NCI-H2171 (cell line): ENCODE measurements at places on chromosomes 16 and 17.
A peak's percentile ranks its signal among the peaks of the same experiment; 100 is the strongest.

- DNase-seq, result peak; percentile 62
Measured at GRCh38 chr17:3535253-3535995, 22.2 kb downstream of the TRPV3 start.

GRCh38 chr17:21375162-21375560, 996 bp upstream of the KCNJ12 start:
- no peak for DNase-seq

DNA sequence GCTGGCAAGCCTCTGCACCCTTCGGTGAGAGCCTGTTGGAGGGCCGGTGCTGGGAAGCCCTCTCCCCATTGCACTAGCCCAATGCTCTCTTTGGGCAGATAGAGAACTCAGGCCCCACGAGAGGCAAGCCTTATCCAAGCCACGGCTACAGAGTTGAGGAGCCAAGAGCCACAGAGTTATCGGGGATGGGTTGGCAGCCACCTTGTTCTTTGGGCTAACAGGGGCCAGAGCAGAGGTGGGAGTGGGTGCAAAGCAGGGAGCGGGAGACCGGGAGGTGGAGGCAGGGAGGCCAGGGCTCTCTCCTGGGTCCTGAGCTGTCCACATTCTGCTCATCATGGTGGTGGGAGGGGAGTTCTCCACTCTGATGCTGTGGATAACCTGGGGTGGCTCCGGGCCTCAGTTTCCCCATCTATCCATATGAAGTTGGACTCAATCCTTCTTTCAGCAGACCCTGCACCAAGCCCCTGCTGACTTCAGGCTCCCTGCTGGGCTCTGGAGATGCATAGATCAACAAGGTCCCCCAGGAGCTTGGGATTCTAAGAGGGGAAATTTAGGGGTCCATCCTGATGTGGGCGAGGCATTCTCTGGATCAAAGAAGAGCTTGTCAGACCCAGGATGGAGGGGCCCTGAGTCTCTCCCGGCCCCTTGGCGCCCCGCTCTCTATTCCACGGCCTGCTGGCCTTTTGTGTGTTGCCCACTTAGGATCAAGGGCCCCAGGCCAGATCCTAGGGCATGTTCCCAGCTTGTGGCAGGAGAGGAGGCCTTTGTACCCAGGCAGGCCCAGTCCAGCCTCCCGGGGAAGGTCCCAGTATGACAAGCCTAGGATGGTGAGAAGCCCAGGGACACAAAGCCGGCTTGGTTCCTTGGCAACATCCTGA, 557 bp upstream of the CX3CL1 start:
- DNase-seq, result no peak

GRCh38 chr16:25051406-25052150, 36.4 kb upstream of the ARHGAP17 start:
- no peak for DNase-seq

- no peak for DNase-seq
Measured at GRCh38 chr16:27960619-27961295, 102.8 kb downstream of the GSG1L start.

DNA sequence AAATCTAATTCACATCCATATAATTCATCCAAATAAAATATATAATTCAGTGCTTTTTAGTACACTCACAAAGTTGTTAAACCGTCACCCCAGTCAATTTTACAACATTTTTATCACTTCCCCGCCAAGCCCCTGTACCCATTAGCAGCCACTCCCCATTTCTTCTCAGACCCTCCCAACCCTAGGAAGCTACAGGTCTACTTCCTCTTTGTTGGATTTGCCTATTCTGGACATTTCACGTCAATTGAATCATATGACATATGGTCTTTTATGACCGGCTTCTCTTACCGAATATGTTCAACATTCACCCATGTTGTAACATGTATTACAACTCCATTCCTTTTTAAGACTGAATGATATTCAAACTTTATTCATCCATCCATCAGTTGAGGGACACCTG, 19.9 kb upstream of the MLKL start:
- no peak for DNase-seq

DNA sequence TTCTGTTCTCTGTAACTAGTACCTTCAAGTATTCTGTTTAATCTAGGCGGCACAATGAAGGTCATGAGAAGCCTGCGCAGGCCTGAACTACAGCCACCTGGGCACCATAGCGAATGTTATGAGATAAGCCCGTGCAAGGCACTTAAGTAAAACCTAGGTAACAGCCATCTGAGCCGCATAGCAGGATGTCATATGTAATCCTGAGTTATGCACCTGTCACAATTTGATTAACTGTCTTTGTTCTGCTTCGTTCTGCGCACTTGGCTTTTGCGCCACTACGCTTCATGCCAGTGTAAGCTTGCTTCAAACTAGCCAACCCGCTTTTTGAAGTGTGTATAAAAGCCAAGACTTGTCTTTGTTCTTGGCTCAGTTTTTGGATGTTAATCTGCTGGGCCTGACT, 449.8 kb downstream of the KCNJ18 start:
- DNase-seq, result no peak

GRCh38 chr17:72699545-72699944, 392.9 kb downstream of the SLC39A11 start:
- no peak for DNase-seq

DNA sequence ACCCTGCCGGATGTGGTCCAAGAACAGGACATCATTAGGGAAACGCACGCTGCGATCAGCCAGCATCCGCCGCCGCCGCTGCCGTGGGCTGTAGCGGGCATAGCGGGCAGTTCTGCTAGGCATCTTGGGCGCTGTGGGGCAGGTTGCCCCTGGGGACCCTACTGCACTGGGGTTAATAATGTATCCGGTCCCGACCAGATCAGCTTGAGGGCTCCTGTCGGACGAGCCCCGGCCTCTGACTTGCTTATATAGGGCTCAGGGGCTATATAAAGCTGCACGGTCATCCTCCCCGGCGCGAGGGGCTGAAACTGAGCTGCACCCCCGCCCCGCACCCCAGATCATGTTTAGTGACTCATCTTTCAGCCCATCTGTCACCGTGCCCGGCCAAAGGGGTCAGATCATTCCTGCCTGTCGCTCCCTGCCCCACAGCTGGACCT, at the start of gene PPP1R27:
Gene PPP1R27, minus strand, starts transcription at position 220 of the 437 bp plus-strand sequence. Its CDS starts 97 bp downstream, at position 123.
- no peak for DNase-seq

DNA sequence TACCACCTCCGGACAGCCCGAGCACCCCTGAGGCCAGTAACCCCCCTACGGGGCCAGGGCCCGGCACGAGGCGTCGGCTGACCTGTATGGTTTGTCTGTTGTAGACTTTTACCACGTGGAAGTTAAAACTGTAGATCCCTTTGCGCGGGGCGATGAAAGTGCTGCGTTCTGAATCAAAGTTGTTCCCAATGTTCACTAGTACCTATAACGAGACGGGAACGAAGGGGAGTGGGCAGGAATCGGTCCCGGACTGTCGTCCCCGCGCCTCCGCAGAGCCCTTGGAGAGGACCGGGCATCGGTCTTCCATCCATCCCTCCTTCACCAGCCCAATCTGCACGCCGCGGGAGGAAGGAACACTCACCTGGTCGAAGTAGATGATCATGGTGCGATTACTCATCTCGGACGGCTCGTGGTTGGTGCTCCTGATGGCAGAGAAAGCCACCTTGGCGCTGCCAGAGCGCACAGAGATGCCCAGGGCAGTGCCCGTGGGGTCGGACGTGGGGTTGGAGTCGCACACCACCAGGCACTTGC, 732 bp downstream of the CBLN1 start:
- no peak for DNase-seq

DNA sequence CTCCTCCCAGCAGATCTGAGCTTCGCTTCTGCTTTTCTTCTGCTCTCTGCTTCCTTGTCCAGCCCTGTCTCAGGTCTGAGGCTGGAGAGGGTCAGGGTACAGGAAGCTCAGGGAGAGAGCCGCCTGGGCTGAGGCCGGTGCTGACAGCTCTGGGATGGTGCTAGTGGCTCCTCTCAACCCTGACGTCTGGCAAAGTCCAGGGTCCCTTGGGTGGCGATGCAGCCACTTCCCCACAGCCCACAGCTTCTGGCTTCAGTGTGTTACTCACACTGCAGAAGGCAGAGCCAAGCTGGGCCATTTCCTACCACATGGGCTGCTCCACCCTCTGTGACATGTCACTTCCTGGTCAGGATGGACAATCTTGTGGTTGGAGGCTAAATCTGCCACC, at the start of gene CD300C:
Gene CD300C, minus strand, starts transcription at position 273 of the 388 bp plus-strand sequence. CDS start 333 bp downstream, outside the sequence.
- no peak for DNase-seq

DNA sequence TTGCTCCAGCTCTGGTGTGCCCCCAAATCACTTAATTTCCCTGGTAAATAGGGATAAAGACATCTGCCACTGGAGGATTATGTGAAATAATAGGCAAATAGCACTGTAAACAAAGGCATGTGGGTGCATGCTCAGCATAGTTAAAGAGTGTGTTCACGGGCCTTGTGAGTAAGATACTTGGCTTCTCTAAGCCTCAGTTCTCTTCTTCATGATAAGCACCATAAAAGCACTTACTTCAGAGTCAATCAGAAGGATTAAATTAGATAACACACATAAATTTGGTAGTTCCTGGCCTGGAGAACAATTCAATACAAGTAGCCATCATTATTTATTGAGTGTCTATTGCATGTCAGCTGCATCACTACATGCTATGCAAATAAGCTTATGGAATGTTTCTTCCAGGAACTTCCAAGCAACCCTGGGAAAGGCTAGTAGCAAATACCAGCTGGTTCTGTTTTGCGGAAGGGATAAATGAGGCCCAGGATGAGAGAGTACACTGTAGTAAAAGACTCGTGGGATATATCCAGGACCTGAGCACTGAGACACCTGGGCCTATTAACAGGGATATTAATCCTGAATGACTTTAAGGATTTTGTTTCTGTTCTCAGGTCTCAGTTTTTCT, 14.5 kb downstream of the CCL11 start:
- DNase-seq, result peak; percentile 10

DNA sequence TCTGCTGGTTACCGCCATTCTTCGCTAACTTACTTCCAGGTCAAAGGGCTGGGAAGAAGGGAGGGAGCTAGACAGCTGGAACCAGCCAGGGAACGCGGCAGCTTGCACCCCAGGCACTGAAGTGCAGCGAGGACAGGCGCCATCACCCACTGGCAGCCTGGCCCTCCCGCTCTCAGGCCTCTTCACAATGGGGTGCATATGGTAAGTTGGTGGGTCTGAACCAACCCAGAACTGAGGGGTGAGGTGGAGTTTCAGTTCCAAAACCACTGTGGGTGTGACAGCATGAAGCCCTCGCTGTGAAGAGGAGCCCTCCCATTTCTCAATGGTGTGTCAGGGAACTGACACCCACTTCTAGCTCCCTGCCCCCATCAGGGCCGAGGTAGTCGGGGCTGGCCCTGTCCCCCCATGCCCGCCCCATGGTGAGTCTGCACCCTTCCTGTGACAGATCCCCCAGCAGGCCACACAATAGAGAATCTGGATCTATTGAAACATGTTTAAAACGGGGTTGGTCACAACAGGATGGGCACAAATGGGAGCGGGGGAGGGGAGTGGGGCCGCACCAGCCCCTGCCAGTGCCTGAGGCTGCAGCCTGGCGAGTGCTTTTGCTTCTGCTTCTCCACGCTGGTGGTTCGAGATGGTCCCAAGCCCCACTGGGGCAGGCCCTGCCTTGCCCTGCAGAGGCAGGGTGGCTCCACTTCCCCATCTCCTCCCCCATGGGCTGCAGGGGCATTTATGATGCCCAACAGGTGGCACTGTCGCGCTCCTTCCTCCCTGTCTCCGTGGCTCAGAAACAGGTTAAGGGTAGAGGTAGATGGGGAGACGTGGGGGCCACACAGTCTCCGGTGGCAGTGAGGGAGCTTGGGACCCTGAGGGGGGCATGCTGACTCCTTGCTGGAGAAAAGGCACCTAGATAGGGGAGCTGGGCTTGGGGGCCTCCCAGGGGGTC, 2.3 kb downstream of the LIMD2 start:
- no peak for DNase-seq

DNA sequence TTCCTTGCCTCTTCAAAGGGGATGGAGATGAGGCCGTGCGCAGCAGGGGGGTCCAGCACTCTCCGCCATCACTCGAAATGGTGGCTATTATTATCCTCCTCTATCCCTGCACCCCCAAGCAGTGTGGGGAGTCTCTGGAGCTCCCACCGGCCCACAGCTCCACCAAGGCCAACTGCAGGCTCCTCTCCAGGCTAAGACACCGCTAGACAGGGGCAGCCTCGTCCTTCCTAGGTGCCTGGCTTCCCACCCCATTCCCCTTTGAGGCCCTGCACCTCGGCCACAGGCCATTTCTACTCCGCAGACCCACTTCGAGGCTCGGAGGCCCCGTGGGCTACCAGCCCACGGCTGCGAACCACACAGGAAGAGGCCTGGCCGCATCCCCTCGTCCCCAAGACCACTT, 39.6 kb upstream of the PABPN1L start:
- DNase-seq, result no peak

DNA sequence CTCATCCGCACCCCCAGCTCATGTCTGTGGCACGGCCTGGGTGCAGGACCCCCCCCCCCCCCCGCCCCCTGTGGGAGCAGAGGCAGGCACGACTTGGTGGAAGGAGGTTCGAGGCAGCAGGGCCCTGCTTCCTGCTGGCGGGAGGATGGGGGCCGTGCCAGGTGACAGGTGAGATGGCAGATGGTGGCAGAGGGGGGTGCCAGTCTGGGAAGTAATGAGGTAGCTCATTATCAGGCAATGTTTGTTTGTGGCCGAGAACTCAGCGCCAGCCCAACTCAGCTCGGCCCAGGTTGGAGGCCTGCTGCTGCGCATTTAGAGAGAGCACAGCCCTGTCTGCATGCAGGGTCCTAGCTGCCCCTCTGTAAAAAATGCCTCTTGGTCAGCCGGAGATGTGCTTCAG, 40.1 kb upstream of the JPH3 start:
- peak; percentile 73 for DNase-seq
